ENCODE measurements at places on chromosomes 1 and 21. TPM values are rescaled to one million over a fixed set of nuclear protein-coding genes. Genes with fewer than 3 reads are reported as not detected.

DNA sequence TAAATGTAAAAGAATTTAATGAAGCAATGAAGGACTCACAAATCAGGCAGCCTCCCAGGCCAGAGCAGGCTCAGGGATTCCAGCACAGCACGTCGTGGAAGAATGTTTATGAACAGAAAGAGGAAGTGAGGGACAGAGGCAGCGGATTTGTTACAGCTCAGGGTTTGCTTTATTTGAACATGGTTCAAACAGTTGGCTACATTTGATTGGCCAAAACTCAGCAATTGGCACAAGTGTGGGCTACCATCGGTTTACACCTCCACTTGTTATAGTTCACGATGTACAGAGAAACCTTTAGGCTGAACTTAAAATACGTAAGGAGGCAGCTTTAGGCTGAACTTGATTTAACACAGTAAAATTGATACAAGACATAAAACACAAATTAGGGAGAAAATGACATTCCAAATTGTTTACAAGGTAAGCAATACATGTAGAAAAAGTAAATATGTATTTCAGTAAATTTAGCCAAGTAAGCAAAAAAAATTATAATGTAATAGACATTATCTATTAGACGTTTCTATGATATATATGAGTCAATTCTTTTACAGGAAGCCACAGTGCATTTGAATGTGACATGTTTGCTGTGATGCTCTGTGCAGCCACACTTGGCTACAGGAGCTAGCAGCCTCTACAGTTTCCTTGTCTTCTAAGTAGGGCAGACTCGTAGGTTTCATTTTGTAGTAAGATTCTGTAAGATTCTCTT lies 126.5 kb downstream of the ADSS2 start:
- no peak overlapping the region for H3K4me3 ChIP-seq
- no peaks in the 10 kb centered on the region for H3K27me3 ChIP-seq

- H3K36me3 ChIP-seq: peaks cover 27% of the 10 kb centered on the region
- no peak overlapping the region for H3K4me3 ChIP-seq
- peaks cover 54% of the 10 kb centered on the region for H3K4me1 ChIP-seq
- no peak overlapping the region for H3K27ac ChIP-seq
- DNase-seq: no peak
- no peaks in the 10 kb centered on the region for H3K27me3 ChIP-seq
These were observed 12.9 kb downstream of the PI4KB start for GRCh38 chr1:151314137-151314875.

GRCh38 chr1:28775121-28775942 lies 36.6 kb upstream of the OPRD1 start:
- peaks cover 3% of the 10 kb centered on the region for H3K36me3 ChIP-seq
- H3K27me3 ChIP-seq: no peaks in the 10 kb centered on the region
- peaks cover 7% of the 10 kb centered on the region for H3K4me1 ChIP-seq

- no peak overlapping the region for H3K27ac ChIP-seq
- H3K4me3 ChIP-seq: no peak overlapping the region
- no peaks in the 10 kb centered on the region for H3K4me1 ChIP-seq
- DNase-seq: no peak
- no peaks in the 10 kb centered on the region for H3K36me3 ChIP-seq
- peaks cover 22% of the 10 kb centered on the region for H3K27me3 ChIP-seq
These were observed 231.7 kb downstream of the LMX1A start for GRCh38 chr1:165124772-165125171.

GRCh38 chr1:227766653-227767277 lies 31.5 kb downstream of the SNAP47 start:
- H3K36me3 ChIP-seq: peaks cover 18% of the 10 kb centered on the region
- no peak overlapping the region for H3K4me3 ChIP-seq
- peaks cover 49% of the 10 kb centered on the region for H3K4me1 ChIP-seq
- no peak overlapping the region for H3K27ac ChIP-seq
- DNase-seq: no peak

DNA sequence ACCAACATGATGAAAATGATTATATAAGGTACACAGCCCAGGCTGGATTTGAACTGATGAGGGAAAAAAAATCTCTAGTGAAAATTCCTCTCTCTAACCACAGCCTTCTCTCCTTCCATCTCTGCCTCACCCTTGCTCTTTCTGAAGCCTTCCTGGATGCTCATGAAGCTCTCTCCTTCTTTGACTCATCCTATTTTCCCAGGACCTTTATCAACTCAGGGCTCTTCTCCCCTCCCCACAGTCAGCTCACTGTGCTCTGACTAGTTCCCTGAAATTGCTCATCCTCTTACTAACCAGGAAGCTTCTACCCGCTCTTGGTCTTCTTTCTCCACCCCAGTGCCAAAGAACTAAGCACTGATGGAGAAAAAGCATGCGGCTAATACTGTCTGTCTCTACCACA lies 46.4 kb upstream of the ERG start:
- H3K4me3 ChIP-seq: no peak overlapping the region
- no peak for DNase-seq
- no peaks in the 10 kb centered on the region for H3K27me3 ChIP-seq

- H3K4me3 ChIP-seq: peak within 1 kb of the TSS; percentile 26
- peaks cover 5% of the 10 kb centered on the region for H3K36me3 ChIP-seq
- peak within 1 kb of the TSS; percentile 14 for H3K27ac ChIP-seq
- H3K27me3 ChIP-seq: no peaks in the 10 kb centered on the region
These were observed at the start of gene RAB25 for GRCh38 chr1:156060937-156061636. Gene RAB25 (plus strand): TSS chr1:156061160. CDS start chr1:156061401, 241 bp downstream.

DNA sequence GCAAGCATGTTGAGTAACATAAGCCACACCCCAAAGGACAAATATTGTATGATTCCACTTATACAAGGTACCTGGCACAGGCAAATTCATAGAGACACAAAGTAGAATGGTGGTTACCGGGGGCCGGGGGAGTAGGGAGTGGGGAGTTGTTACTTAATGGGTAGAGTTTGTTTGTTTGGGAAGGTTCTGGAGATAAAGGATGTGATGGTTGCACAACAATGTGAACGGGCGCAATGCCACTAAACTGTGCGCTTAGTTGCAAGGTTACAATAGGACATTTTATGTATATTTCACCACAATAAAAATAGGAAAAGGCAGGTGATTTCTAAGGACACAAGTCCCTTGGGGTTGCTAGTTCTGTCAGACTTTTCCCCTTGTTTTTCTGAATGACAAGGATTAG lies 516.6 kb downstream of the KIF26B start:
- DNase-seq: no peak
- no peaks in the 10 kb centered on the region for H3K36me3 ChIP-seq
- H3K27ac ChIP-seq: no peak overlapping the region
- no peaks in the 10 kb centered on the region for H3K27me3 ChIP-seq
- no peak overlapping the region for H3K4me3 ChIP-seq

- H3K36me3 ChIP-seq: no peaks in the 10 kb centered on the region
- H3K27ac ChIP-seq: no peak overlapping the region
- no peak for DNase-seq
- H3K4me1 ChIP-seq: peaks cover 7% of the 10 kb centered on the region
- peaks cover 36% of the 10 kb centered on the region for H3K27me3 ChIP-seq
These were observed 54.6 kb upstream of the POU2F1 start for GRCh38 chr1:167165948-167166689.

GRCh38 chr1:9853249-9853595 lies 29.5 kb upstream of the CLSTN1 start:
- H3K27me3 ChIP-seq: peaks cover 4% of the 10 kb centered on the region
- H3K4me3 ChIP-seq: no peak overlapping the region
- no peak for DNase-seq
- H3K4me1 ChIP-seq: peaks cover 13% of the 10 kb centered on the region

DNA sequence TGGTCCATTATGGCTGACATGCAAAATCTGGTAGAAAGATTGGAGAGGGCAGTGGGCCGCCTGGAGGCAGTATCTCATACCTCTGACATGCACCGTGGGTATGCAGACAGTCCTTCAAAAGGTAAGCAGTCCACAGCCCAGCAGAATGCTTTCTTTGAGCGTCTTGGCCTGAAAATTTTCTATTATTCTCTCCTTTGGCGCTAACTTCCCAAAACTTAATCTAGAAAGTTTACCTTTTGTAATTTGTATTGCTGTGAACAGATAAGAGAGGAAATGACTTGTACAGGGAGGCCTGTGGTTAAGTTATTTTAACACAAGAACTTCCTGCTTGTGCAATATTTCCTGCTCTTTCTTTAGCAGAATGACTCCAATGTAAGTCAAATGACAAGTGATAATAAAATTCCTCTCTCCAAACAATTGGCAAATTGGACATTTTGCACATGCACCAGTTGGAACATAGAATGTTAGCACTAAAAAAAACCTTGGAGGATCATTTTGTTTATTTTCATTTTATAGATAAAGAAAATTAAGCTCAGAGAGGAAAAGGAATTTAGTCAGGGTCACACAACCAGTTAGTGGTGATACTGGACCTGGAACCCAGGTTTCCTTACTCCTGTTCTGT lies 18.9 kb downstream of the CAP1 start:
- H3K4me3 ChIP-seq: peak overlapping the region; percentile 61
- H3K36me3 ChIP-seq: peaks cover 82% of the 10 kb centered on the region
- no peak for DNase-seq
- peaks cover 87% of the 10 kb centered on the region for H3K4me1 ChIP-seq
- peak overlapping the region; percentile 95 for H3K27ac ChIP-seq

Gene MATN1
- total RNA-seq: 1.5 TPM

Gene BARHL2
- total RNA-seq: not detected

Gene PITHD1
- 92.3 TPM for total RNA-seq

Gene PLEKHN1
- total RNA-seq: 0.85 TPM

All from activated naive CD8-positive, alpha-beta T cell treated with anti-CD3 and anti-CD28 coated beads for 36 hours (primary cell).